ENCODE measurements at places on chromosomes 1 and 21.

DNA sequence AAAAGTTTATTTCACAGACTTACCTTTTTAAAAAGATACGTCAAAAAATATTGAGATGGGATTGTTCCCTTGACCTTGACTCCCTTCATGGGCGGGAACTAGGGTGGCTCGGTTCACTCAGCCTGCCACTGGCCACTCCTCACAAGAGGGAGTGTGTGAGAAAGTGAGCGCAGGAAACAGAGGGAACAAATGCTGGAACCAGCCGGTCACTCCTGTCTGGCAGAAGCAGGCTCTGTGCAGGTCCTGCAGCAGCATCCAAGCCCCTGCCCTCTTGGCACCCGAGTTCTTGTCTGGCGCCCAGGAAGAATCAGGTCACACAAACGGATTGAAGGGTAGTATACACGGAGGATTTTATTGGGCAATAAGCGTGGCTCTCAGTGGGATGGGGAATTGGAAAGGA, 58.9 kb downstream of the ZNF648 start:
- DNase-seq: no peak

DNA sequence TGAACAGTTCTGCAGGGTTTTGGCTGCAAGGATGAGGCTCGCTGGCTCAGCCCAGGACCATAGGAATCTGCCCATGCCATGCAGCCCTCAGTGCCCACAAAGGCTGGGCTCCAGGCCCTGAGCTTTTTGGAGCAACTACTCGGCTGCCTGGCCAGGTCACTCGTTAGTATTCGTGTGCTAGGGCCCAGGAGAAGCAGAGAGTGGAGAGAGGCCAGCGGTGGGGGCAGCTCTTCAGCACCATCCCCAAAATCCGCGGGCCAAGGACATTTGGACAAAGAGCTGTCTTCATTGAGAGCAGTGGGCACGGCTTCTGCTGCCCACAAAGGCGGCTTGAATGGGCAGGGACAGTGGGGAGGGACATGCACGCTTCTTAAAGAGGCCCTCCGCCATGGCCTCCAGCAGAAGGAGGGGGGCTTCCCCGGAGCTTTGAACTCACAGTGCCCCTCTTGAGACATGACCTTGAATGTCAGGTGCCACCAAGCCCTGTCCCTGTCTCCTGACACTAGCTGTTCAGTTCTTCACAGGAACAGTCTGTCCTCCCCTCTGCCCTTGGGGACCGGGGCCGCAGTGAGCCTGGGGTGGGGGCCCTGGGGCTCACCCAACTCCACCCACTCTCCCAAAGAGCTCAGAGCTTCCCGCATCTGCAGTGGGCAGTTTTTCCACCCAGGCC, 106.1 kb upstream of the ARHGEF16 start:
- no peak for DNase-seq

DNA sequence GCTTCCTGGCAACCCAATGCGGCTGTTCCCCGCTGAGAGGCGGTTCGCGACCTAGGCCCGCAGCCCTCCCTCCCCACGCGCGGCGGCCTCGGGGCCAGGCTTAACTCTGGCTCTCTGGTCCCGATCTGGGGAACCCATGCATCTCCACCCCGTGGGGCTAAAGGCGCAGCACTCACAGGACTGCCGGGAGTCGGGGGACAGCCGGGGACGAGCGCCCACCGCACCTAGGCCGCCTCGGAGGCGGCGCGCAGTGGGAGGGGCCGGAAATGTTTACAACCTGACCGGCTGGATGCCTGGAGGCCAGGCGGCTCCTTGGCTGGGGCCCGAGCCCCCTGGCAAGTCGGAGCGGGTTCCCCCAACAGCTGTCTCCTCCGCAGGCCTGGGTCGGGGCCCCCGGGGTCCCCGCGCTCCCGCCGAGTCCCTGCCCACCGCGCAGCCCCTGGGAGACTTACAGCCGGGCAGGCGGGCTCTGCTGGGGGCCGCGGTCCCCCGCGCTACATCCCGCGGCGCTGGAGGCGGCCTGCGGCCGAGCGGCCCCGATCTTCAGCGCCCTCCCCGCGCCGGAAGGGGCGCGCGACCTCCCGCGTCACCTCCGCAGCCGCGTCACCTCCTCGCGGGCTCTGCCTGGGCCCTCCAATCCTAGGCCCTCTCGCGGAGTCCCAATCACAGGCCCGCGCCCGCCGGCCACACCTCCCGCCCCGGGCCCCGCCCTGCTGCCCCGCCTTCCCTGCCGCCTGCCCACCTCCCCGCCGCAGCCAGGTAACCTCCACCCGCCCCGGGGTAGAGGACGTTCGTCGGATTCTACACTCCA, at the start of gene ADIPOR1:
TSS of gene ADIPOR1 (minus strand) at position 580 of the 811 bp plus-strand sequence. CDS start 7,242 bp downstream, outside the sequence.
- peak; percentile 94 for DNase-seq

GRCh38 chr1:15160626-15161025, 7.1 kb downstream of the TMEM51 start:
- DNase-seq: no peak

DNA sequence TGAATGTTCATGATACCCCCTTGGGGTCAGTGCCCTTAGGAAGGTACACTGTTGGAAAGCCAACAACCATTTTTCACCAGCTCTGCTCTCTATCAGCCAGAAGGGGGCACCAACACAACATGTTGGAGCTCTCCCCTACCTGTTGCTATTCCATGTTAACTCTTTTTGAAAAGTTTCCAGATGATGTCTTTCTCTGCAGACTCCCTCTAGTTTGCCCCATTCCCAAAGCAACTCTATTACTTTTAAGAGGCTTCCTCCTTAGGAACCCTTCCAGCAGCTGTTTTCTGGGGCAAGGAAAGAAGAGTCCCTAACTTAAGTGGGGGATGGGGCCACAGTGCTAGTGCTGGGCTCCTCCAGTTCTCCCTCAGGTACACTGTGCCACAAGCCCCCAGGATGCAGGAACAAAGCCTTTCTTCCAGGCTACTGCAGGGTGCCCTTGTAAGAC, 22.9 kb upstream of the NDC1 start:
- peak; percentile 59 for DNase-seq

DNA sequence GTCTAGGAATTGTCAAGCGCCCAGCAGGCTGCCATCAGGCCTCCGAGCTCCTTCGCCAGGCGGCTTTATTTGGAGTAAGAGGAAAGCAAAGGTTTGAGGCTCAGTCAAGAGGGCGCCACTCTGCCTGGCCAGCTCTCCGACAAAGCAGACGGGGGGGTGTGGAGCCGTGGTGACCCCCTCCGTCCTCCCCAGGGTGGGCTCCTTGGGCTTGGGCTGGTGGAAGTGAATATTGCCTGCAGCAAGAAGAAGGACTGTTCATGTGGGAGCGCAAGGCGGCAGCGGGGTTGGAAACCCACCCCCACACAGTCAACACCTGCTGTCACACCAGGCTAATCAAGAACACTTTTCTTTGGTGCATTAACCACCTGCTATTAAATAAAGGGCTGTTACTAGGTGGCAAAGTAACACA, 14.6 kb downstream of the EPHX1 start:
- no peak for DNase-seq

DNA sequence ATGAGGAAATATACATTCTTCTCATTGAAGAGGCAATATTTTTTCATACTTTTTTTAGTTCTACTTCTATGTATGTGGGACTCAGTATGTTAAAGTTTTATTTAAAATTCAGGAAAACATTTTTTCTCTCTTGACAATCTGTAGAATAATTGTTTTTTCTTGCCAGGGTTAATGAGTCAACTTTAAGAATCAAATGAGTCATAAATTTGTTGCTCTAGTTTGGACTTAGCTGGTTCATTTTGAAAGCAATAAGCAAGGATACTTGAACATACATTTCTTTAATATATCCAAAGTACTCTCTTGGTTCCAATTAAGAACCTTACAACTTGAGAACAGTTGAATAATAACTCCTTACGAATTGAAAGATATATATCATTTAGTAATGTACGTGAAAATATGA, 1145.3 kb upstream of the B3GALT2 start:
- no peak for DNase-seq

GRCh38 chr1:240091614-240092300, at the start of gene FMN2:
TSS of gene FMN2 (plus strand) at chr1:240091883. CDS start at chr1:240092110, 227 bp downstream.
- no peak for DNase-seq

DNA sequence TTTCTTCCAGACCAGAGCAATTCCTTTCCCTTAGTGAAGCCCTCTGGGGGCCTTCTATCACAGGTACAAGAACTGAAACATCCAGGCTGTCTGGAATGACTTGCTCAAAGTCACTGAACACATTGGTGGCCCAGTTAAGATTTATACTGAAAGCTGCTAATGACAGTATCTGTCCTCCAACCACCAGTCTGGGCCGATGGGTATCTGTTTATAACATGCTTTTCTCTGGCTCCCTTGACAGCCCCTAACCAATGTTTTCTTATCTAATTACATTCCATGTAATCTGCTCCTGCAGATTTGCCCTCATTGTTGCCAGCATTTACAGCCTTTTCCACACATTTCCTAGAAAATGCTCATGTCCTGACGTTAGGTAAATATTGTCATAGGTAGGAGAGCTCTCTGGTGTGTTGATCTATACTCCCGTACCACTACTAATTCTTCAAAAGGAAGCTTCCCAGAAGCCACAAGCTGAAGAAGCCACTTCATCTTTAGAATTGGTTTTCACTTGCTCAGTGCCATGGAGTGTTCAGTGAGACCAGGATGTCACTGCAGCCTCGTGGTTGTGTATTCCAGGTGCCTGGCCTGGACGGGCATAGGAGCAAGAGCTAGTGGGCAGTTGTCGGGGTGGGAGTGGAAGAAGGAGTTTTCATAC, 163.9 kb downstream of the TSEN15 start:
- no peak for DNase-seq

- no peak for DNase-seq
Observed at GRCh38 chr1:215568299-215568692, 1.2 kb downstream of the KCTD3 start.

DNA sequence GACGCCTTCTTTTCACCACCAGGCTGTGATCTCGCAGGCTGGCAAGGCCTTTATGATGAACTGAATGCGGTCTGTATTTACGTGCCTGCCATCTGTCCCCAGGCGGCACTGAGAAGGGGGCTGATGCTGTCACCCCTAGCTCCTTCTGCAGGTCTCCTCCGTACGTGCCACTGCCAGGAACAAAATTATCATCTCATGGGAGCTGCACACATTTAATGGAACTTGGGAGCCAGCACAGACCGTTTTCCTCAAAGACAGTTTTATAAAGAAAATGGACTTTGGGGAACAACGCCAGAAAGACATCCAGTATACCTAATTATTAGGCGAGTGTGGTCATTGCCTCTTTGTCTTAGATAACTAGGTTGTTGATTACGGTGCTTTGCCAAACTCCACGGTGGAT, 434.5 kb downstream of the KIF26B start:
- no peak for DNase-seq

GRCh38 chr1:67827688-67828087, 5.6 kb downstream of the GNG12 start:
- no peak for DNase-seq

GRCh38 chr1:9653491-9654050, 2.0 kb downstream of the PIK3CD start:
- peak; percentile 22 for DNase-seq

DNA sequence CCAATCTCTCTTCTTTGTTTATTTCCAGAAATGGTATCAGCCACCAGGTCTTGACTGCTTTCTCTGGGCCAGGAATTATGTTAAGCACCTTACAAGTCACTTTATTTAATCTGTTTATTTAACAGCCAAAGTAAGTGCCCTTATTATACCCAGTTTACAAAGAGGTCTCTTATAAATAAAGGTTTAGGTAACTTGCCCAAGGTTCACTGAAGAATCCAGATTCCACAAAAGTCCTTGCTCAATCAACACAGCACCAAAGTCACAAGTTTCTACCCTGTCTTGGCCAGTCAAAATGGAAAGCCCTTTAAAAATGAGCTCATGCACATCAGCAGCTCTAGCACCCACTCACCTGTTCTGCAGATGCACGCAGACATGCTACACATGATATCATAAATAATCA, 28.0 kb upstream of the ATP1A1 start:
- no peak for DNase-seq

DNA sequence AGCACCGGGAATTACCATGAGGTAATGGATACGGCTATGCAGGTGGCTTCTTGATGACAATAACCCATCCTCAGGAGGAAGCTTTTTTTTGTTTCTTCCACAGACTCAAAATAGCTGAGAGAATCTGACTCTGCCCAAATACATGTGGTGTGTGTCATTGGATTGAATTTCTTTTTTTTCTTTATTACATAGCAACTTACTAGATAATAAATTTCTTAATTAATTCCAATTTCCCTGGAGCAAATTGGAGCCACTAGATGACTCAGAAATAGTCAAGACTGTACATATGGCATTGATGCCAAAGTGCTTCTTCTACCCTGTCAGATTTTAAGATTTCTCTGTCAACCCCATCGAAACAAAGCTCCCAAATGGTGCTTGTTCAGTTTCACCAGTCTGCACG, 42.7 kb downstream of the L1TD1 start:
- DNase-seq: no peak

GRCh38 chr1:153963850-153964331, 554 bp upstream of the SLC39A1 start:
- DNase-seq: no peak

GRCh38 chr21:42646076-42646825, 7.2 kb upstream of the PDE9A start:
- DNase-seq: no peak

- DNase-seq: no peak
Observed at GRCh38 chr1:224929335-224930237, at the start of gene DNAH14. TSS of gene DNAH14 (plus strand) at chr1:224929675. CDS start at chr1:224952703, 23,028 bp downstream.

- DNase-seq: no peak
Observed at GRCh38 chr1:72763481-72763880, 481.1 kb upstream of the NEGR1 start.

GRCh38 chr1:55384637-55385036, 169.5 kb upstream of the USP24 start:
- DNase-seq: no peak

- DNase-seq: no peak
Observed at GRCh38 chr21:41510500-41510899, 2.5 kb upstream of the TMPRSS2 start.

DNA sequence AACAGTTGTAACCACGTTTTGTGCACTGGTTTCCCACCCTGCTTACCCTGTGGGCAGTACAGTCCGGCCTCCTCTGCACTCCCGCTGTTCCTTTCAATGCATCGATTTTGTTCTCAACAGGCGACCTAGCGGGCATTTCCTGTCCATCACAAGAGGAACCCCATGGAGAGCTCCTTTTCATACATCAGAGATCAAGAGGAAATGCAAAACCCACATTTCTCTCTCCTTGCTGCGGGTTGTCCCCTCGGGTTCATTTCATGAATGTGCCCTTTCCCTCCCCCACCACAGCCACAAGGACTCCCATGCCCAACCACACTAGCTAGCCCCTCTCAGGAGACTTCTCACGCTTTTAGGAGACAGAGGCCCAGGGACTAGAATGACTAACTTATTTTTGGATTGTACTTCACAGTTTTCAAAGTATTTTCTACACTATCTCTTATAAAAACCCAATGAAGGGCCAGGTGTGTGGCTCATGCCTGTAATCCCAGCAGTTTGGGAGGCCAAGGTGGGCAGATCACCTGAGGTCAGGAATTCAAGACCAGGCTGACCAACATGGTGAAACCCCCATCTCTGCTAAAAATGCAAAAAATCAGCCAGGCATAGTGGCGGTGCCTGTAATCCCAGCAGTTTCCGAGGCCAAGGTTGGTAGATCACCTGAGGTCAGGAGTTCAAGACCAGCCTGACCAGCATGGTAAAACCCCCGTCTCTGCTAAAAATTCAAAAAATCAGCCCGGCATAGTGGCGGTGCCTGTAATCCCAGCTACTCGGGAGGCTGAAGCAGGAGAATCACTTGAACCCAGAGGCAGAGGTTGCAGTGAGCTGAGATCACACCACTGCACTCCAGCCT, 18.4 kb downstream of the ATP1A4 start:
- no peak for DNase-seq
